Activated T-cell treated with anti-CD3 and anti-CD28 coated beads for 4 hours (primary cell): ENCODE measurements at places on chromosomes 7 and 10.

- DNase-seq, result no peak
Observed at GRCh38 chr7:100614308-100614861, 2.0 kb downstream of the MOSPD3 start.

GRCh38 chr10:1648648-1649047 lies 88.7 kb downstream of the ADARB2 start:
- no peak for DNase-seq

DNA sequence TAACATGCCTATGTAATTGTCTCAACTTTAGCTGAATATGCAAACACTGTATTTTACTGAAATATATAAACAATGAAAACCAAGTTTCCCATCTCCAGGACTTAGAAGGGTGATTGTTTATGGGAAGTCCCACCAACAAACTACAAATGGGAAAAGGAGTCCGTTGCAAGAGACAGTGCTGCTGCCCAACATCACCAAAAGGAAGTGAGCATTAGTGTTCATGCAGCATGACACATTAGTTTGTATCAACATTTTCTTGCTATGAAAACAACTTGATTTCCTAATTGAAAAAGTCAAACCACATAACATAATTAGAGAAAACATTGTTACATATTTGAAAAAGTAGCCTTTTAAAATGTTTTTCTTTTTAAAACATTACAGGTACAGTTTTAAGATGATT lies 138.5 kb downstream of the ZNF438 start:
- no peak for DNase-seq

DNA sequence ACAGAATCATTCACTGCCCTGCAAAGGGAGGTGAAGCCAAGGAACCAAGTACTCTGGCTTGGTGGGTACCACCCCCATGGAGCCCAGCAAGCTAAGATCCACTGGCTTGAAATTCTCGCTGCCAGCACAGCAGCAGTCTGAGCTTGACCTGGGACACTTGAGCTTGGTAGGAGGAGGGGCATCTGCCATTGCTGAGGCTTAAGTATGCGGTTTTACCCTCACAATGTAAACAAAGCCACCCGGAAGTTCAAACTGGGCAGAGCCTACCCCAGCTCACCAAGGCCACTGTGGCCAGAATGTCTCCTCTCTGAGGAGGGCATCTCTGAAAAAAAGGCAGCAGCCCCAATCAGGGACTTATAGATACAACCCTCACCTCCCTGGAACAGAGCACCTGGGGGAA lies 1050.0 kb upstream of the GHITM start:
- DNase-seq, result no peak

DNA sequence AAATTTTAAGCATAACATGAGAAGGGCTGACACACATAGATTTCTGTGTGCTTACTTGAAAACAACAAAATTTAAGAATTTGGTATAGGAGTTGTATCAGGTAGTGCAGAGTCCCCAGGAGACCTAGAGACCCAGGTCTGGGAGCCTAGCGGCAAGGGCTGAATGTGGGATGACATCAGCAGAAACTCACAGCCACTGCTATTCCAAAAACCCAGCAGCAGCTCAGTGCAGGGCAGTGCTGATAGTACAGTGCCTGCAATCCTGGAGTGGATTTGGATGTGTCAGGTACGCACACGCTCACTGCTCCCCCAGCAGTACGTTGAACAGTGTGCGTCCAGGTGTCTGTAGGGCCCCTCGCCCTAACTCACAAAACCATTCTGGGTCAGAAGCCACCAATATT lies 87.1 kb downstream of the EGFR start:
- DNase-seq, result no peak

DNA sequence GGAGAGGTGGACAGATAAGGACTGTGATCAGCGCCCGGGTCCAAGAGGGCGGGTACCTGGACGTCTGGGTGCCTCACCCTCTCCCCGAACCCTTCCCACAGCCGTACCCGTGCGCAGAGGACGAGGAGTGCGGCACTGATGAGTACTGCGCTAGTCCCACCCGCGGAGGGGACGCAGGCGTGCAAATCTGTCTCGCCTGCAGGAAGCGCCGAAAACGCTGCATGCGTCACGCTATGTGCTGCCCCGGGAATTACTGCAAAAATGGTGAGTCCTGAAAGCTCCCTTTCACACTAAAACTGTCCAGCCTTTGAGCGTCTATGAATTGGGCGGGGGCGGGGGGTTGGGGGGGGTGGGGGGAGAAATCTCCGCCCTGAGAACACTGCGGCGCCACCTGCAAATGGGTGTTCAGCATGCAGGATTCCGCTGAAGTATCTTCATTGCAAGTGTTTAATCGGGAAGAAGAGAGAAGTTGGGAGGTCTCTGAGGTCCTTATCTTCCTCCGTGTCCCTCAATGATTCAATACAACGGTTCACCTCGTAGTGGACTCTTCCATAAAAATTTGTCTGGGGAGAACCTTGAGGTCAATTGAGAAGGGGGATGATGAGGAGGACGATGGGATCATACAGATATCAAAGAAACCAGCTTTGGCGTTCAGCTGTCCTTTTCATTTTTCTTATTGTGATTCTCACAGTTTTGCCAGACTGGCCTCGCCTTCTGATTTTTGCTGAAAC lies 906 bp downstream of the DKK1 start:
- no peak for DNase-seq

GRCh38 chr10:77560471-77560870 lies 77.1 kb downstream of the KCNMA1 start:
- DNase-seq, result no peak

DNA sequence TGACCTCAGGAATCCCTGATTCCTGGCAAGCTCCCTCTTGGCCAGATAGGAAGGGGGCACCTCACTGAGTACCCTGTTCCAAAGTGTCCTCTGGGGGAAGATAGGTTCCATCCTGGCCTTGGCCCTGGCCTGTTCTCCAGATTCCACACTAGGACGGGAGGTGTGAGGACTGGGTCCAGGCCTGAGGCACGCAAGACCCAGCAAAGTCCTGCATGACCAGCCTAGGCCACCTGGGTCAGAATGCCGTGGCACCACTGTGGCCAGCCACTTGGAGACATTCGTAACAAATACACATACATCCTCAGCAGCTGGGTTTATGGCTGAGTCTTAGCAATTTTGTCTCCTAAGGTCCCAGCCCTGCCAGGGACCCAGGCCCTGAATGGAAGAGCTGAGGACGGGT lies 23.3 kb upstream of the TLX1 start:
- DNase-seq, result no peak

- DNase-seq, result no peak
Observed at GRCh38 chr7:138903859-138904435, 77.2 kb downstream of the KIAA1549 start.

DNA sequence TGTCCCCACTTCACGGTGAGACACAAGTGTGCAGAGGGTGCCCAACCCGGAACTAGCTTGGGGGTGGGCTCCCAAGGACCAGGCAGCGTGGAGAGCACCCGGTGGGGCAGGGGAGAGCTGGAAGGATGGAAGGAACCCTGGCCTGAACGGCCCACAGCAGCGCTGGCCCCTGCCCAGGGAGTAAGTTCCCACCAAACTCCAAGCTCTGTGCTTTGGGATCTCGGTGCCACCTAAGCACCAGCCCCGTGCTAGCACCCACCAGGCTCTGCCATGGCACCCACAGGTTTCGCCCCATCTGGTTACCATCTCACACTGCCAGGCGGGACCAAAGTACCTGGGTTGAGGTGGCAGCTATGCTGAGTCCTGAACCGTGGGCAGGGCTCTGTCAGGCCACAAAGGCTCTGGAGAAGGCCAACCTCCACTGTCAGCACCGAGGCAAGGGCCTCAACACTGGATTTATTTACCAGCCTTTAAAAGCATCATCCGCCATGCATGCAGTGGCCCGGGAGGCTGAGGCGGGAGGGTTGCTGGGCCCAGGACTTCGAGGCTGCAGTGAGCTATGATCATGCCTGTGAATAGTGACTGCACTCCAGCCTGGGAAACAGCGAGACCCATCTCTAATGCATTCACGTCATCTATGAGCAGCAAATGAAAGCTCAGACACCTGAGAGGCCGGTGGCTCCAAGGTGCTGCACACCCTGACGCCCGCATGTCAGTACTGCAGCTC lies 16.0 kb downstream of the GPER1 start:
- DNase-seq, result no peak

GRCh38 chr7:67773081-67773480 lies 776.4 kb downstream of the TYW1 start:
- no peak for DNase-seq

DNA sequence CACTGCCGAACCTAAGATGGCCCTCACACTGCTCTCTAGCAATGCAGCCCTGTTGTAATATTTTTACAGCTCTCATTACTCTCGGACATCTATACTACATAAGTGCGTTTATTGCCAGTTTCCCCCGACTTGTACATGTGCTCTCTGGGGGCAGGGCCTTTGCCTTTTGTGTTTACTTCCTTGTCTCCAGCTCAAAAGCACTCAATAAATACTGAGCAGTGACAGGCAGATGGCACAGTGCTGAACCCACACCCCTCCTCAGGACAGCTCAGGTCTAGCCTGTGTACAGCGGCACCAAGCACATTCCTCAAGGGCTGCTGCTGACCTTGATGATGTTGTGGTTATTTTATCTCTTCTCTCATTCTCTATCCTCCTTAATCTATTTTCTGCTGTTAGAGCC lies 68.0 kb upstream of the ELMO1 start:
- no peak for DNase-seq
